Left ventricle myocardium inferior (tissue), 1 donor: ENCODE measurements at places on chromosomes 6 and 20. TPM values are rescaled to one million over a fixed set of nuclear protein-coding genes. Genes with fewer than 3 reads are reported as not detected.

FAM217A gene
- total RNA-seq, result not detected

MAP7 gene
- 3.1 TPM for total RNA-seq

DNA sequence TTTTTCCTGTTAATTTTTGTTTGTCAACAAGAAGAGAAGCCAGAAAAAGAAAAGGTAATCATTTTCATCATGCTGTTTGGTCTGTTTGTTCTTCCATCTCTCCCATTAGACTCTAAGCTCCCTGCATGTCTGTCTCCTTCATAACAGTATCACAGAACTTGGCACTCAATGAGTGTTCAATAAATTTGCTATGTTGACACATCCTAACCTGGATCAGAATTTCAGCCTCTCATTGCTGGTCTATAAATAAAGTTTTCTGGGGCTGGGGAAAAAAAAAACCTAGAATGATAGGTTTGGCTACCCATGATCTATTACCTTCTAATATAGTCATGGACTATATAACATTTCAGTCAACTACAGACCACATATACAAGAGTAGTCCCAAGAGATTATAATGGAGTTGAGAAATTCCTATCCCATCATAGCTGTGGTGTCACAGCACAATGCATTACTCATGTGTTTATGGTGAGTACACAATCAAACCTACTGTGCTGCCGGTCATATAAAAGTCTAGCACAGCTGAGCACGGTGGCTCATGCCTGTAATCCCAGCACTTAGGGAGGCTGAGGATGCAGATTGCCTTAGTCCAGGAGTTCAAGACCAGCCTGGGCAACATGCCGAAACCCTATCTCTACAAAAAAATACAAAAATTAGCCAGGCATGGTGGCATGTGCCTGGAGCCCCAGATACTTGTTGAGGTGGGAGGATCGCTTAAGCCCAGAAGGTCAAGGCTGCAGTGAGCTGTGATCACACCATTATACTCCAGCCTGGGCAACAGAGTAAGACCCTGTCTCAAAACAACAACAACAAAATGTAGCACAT is 5.9 kb downstream of the NUDT3 start:
- DNase-seq, result no peak

- DNase-seq, result peak; percentile 70
Measured at GRCh38 chr6:30490026-30490876, 942 bp downstream of the HLA-E start.

- DNase-seq, result no peak
Measured at GRCh38 chr20:35903843-35904242, 50.5 kb downstream of the SCAND1 start.

DNA sequence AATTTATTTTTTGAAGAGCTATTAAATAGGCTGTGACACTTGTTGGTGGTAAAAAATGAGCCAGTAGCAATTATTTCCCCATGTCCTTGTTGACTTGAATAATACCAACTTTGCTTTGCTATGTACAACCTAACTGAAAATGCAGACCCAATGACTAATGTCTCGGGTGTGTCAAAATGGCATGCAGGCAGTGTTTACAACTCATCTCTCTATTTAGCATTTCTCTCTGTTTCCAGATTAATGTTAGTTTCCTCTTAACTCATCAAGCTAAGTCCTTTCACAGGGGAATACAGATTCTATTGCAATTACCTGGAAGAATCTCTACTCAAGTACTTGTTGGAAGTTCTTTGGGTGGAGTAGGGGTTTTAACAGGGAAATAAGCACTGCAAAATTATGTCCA is 504.4 kb downstream of the BCKDHB start:
- no peak for DNase-seq

DNA sequence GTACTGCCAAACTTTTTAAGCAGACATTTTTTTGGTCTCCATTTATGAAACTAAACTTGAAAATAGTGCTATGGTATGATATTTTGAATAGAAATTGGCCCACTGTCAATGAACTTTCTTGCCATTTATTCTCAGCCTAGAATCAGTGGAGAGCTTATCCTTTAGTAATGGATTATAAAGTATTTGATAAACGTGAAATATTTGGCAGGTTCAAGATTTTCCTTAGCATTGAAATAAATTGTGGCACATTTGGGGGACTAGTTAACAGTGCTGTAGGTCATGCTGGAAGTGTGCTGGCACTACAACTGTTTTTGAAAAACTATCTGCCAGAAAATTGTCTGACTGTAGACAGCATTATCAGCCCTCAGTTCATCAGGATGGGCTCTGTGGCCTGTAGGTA is 2.1 kb downstream of the PRSS35 start:
- no peak for DNase-seq

- no peak for DNase-seq
Measured at GRCh38 chr20:18802012-18802634, 11.5 kb upstream of the SCP2D1 start.

- no peak for DNase-seq
Measured at GRCh38 chr20:2144850-2145249, 43.2 kb downstream of the STK35 start.

- no peak for DNase-seq
Measured at GRCh38 chr6:15854826-15855710, 192.2 kb upstream of the DTNBP1 start.

DNA sequence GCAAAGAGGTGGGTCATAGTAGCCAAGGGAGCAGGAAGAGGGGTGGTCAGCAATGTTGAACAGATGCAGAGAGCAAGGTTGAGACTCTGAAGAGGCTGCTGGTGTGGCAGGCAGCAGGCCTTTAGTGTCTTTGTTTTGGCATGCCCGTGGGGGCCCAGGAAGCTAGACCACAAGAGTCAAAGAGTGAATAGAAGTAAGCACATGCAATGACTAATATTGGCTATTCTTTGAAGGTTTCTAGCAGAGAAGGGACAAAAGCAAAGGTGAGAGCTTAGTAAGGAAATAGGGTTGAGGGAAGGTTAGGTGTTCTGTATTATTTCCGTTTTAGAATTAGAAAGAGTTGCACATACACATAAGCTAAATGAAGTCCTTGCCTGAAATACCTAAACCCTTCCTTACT is 18.8 kb downstream of the TDRD6 start:
- no peak for DNase-seq

- DNase-seq, result no peak
Measured at GRCh38 chr20:7742479-7742878, 197.8 kb downstream of the HAO1 start.
